ENCODE measurements at places on chromosomes 6 and 20.

DNA sequence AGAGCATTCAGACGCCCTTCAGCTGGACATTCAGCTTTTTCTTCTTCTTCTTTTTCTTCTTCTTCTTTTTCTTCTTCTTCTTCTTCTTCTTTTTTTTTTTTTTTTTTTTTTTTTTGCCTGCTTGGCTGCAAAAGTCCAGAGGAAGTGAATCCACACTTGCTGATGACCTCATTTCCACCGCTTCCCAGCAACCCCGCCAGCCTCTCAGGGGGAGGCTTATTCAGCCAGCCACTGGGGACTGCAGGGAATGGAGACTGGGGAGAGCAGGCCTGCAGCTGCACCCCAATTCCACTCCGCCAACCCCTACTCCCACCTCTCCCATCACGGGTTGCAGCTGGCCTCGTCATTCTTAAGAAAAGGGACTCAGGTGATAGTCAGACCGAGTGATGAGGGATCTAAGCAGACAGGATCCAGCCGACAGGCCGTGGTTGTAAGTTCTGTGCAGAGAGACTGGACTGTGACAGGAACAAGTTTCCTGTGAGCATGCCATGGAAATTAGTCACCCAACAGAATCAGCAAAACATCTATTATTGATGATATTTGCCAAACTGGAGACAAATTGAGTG, 59.0 kb upstream of the QKI start:
- no peak for DNase-seq

GRCh38 chr20:40813708-40814630, 124.9 kb upstream of the MAFB start:
- DNase-seq = no peak

DNA sequence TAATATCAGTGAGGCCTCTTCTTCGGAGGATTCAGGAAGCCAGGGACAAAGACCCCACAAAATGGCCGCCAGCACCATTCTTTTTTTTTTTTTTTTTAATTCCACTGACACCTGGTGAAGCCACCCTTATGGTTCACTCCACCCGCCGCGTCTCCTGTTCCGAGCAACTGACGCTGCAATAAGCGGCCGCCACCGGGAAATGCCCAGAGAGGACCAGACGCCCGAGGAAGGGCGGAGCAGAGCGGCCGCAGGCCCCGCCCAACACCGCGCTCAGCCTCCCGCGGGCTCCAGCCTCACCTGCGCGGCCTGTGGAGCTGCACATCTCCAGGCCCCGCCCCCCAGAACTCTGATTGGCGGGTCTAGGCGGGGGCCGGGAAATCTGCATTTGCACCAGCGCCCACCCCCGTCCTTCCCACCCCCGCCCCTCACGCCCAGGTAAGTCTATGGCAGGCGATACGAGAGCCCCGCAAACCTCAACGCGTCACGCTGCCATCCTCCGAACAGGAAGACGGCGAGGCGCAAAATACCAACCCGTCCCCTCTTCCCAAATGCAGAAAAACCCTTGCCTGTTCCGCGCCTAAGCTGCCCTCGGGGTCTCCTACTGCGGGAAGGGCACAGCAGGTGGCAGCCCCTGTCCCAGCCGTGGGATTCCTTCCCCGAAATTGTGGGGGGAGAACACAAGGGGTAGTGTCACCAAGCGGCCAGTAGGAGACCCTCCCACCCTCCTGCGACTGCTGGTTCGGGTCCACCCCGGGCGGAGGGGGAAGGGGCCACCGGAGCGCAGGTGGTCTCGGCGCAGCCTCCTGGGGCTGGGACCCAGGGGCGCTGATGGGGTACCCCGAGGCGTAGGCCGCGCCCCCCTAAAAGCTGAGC, 960 bp downstream of the ATP9A start:
- DNase-seq = peak; percentile 71

- DNase-seq = no peak
These were observed 193.0 kb upstream of the PROKR2 start for GRCh38 chr20:5509803-5510202.

- no peak for DNase-seq
These were observed 7.2 kb upstream of the NELFCD start for GRCh38 chr20:58973866-58974265.

- DNase-seq = no peak
These were observed 41.8 kb downstream of the KCNS1 start for GRCh38 chr20:45059022-45059728.
